ENCODE measurements at places on chromosomes 6 and 20.

DNA sequence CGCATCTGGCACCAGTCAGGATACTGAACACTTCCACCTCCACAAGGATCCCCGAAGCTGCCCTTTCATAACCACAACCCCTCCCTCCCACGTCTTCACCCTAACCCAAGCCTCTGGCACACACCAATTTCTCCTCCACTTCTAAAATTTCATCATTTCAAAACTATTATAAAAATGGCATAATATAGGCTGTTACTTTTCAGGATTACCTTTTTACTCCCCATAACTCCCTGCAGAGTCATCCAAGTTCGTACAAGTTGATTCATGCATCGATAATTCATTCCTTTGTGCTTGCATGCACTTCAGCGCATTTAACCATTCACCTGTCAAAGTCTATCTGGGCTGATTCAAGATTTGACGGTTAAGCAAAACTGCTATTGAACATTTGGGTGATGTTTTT is 30.6 kb upstream of the LY86 start:
- DNase-seq: no peak

DNA sequence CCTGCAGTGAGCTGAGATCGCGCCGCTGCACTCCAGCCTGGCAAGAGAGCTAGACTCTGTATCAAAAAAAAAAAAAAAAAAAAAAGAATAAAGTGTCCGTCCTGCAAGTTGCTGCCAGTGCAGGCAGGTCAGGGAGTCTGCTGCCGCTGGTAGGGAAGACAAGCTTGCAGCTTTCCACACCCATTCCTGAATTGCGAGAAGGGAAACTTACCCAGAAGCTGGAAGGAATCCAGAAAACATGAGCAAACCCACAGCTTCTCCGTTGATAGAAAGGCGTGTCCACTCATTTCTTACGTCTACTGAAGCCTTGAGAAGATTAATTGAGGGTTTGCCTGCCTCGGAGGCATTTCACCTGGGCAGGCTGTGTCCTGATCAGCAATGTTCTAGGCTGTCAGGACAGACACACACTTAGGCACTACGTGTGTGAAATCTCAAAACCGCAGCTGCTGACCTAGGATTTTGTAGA is 61.6 kb upstream of the DSP start:
- peak; percentile 32 for DNase-seq

- DNase-seq: no peak
Measured at GRCh38 chr6:155001934-155002333, 6.8 kb downstream of the TIAM2 start.

DNA sequence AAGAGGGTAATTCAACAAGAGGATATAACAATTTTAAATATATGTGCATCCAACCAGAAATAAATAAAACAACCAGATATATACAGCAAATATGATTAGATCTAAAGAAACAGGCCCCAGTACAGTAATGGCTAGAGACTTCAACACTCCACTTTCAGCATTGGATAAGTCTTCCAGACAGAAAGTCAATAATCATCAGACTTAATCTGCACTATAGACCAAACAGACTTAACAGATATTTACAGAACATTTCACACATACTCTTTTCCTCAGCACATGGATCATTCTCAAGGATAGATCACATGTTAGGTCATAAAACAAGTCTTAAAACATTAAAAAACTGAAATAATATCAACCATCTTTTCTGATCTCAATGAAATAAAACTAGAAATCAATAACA is 62.7 kb upstream of the MTRF1L start:
- no peak for DNase-seq

DNA sequence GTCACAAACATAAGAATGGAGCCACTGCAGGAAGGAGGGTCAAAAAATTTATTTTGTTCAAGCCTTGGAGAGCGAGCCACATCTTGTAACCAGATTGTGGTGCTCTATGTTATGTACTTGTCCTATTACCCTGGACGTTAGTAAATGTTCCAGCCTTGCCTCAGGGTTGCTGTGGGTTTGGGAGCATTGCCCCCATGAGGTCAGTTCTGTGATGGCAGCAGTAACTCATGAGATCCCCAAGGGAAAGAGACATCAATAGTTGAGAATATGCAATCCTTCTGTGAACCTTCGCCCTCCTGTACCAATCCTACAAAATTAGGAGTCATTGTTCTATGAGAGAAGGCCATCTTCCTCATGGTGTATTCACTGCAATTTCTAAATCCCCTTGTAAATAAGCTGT is 16.4 kb upstream of the CFAP206 start:
- DNase-seq: peak; percentile 66

DNA sequence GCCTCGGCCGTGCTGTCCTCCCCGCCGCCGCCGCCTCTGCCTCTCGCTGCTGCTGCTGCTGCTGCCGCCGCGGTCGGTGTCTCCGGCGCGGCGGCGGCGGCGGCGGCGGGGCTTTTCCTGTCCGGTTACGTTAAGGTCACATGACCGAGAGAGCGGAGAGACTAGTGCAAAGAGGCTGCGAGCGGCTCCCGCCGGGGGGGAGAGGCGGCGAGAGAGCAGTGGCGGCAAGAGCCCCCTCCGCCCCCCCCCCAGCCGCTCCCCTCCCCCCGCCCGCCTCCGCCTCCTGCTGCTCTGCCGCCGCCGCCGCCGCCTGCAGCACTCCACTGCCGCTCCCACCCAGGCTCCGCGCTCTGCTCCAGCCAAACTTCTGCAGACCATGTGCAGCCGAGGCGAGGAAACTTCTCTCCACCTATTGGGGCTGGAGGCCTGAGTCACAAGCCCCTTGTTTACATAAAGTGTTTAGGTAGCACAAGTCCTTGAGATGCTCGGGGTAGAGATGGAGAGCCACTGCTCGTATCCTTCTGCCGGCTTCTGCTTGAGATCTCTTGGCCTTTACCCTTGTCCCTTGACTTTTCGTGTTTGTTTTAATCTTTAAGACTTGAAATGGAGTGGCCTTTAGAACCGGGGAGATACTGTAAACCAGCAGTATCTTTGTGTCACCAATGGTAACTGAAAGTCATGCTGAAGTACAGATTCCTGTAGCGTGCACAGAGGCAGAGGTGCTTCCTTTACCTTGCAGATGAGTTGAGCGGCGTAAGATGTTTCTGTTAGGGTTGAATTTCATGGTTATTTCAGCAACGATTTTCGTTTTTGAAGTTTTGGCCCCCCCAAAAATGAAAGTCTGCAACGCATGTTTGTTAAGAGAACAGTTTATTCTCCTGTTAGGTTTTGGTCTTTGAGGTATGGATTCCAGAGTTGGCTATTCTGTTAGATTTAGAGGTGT is at the start of gene ZBTB2:
Gene ZBTB2 (minus strand): TSS at position 89 of the 943 bp plus-strand sequence. CDS start 17,922 bp downstream, outside the sequence.
- peak; percentile 89 for DNase-seq

- DNase-seq: no peak
Measured at GRCh38 chr6:157887892-157888291, 64.8 kb downstream of the SNX9 start.

- DNase-seq: no peak
Measured at GRCh38 chr6:170454512-170455285, 98.4 kb downstream of the PSMB1 start.

DNA sequence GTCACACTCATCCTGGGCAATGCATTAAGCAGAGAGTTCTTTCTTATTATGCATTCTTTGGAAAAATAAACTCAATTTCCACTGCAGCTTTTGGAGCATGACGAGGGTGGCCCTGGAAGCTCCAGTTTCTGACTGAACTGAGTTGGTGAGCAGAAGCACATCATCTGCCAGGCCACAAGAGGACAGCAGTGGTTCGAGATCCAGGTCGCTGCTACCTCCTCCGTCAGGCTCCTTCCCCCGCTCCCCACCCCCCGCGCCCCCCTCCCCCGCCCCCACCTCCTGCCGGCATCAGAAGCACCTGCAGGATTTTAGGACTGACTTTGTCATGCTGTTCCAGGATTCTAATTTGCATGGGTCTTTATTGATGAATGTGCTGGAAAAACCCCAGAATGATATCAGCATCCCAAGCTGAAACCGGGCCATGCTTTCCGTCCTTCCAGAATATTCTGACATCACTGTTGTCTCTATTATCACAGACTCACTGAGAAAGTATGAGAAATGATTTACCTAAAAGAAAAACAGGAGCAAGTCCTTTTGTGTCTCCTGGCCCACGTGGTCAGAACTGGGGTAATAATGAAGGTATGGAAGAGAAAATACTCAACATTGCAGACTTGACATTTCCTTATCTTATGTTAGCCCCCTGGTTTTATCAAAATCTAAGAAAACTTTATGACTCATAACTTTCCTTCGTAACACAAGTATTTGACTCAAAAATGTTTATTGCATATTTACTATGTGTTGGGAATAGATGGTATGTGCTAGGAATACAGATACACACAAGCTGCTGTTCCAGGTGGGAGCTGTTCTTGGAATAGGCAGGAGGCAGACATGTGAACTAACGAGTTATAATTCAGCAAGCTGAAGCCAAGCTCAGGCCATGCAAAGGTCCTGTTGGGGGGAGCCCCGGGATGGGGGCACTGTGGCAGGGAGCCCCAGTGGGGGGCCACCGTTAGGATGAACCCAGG is 220.2 kb upstream of the EXOC2 start:
- no peak for DNase-seq

Measured in DMS53 (cell line).